Foreskin keratinocyte (primary cell): ENCODE measurements at places on chromosomes 5 and 9. TPM values are rescaled to one million over a fixed set of nuclear protein-coding genes. Genes with fewer than 3 reads are reported as not detected.

GRCh38 chr9:12817702-12818101, 42.9 kb downstream of the LURAP1L start:
- peak; percentile 77 for DNase-seq

DNA sequence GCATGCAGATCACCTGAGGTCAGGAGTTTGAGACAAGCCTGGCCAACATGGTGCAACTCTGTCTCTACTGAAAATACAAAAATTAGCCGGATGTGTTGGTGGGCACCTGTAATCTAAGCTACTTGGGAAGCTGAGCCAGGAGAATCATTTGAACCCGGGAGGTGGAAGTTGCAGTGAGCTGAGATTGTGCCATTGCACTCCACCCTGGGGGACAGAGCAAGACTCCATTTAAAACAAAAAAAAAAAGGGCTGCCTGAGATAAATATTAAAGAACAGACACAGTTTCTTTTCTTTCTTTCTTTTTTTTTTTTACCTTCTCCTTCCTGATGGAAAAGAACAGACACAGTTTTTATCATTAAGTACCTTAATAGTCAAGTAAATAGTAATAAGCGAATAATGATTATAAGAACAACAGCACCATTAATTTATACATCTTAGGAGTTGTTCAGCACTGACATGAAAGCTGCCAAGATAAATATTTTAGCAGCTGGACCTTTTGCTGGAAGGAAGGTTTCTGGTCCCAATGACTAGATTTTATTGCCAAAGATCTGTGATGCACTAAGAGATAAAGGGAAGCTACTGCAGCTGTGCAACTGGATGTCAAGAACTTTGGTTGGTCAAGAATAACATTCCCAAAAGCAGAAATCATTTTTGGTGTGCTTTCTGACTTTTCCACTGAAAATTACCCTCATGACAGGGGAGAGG, 7.0 kb downstream of the CENPP start:
- DNase-seq: no peak

DNA sequence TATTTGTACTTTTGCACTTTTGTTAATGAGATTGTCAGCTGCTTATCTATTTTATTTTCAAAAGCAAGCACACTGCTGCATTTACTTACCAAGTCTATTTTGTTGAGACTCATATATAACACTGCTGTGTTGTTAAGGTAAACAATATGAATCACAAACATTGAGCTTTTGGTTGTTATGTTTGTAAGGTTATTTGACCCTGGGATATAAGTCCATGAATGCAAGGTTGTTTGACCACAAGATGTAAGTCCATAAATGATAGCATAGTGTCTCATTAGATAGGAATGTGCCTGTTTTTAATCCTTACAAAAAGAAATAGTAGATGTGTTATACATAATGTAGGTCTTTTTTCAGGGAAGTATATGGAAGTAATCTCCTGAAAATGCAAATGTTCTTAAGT, 845.9 kb downstream of the CDH9 start:
- DNase-seq: peak; percentile 29

The ADAMTSL2 gene
- not detected in 2 replicates for polyA plus RNA-seq

- no peak for DNase-seq
These were observed 46.8 kb downstream of the APTX start for GRCh38 chr9:32954642-32955041.

The SOHLH1 gene
- polyA plus RNA-seq: not detected in 2 replicates

DNA sequence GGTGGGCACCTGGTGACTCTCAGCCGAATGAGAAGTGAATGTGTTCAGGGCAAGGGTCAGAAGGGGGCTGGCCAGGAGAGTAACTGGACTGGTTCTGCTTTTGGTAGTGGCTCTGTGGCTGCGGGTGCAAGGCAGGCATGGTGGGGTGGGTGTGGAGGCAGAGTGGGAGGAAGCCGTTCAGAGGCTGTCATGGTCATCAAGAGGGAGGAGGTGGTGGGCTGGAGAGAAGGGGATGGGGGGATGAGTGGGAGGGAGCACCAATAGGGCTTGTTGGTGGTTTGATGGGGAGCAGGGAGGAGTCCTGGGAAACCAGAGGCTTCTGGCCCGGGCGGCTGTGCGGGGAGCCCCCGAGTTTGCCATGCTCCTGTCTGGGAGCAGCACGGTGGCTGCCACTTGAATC, 13.3 kb downstream of the FAM163B start:
- no peak for DNase-seq

DNA sequence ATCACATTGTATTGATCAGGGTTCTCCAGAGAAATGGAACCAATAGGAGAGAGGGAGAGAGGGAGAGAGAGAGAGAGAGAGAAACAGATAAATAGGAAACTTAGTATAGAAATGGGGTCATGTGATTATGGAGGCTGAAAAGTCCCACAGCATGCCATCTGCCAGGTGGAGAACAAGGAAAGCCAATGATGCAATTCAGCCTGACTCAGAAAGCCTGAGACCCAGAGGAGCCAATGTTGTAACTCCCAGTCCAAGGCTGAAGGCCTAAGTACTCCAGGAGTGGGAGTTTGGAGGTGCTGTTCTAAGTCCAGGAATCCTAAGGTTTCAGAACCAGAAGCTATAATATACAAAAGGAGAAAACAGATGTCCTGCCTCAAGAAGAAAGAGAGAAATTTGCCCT, 48.4 kb upstream of the ISOC1 start:
- peak; percentile 20 for DNase-seq

The SPATA31E1 gene
- polyA plus RNA-seq: not detected in 2 replicates

The CD72 gene
- polyA plus RNA-seq: 0.19 TPM in 2 replicates

DNA sequence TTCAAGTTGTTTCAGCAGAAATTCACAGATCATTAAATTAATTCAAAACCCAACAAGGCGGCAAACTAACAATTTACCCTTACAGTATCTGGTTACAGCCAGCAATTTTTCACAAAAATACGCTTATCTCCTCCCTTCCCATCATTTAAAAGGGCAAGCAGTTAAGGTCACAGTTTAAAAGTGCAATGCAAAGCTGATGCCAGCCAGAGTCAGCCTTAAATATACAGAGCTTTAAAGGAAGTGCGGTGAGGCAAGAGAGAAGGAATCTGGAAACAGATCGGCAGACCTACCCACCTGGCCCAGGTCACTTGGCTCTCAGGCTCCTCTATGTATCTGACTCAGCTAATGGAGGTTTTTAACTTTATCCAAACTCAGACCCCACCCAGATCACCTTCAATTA, 31.0 kb downstream of the EPB41L4A start:
- DNase-seq: no peak

The DIRAS2 gene
- polyA plus RNA-seq: not detected in 2 replicates

DNA sequence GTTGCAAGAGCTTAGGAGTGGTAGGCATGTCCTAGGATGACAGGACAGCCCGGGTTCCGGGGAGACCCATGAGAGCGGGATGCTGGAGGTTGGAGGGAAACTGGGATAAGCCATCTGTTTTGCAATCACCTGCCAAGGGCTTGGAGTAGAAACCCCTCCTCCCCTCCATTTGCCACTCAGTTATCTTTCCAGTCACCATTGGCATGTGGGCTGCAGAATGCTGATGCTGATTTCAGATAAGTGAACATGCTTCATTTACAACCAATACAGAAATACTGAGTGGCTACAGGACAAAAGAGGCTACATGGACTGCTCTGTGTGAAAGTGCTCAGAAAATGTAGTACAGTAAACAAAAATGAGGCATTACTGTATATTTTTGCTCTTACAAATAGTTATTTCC, 93.4 kb upstream of the KIF2A start:
- DNase-seq: no peak

DNA sequence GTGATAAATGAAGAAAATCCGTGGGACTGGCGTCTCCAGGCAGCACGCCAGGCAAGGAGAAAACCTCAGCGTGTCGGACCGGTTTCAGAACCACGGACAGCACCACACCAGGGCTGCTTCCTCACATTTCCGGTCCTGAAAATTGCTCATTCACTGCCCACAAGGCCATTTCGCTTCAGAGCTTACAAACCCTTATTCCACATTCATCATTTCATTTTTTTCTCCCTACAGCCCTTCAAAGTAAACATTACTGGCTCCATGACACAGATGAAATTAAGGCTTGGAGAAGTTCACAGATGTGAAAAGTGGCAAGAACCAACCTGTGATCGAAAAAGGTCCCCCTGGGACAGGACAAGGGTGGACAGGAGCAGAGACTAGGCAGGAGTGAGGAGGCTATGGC, 1.5 kb upstream of the GPRIN1 start:
- DNase-seq: no peak

- DNase-seq: no peak
These were observed 188.5 kb upstream of the CCNG1 start for GRCh38 chr5:163248871-163249270.

The CDC25C gene
- polyA plus RNA-seq: 6.9 and 7.8 TPM in 2 replicates

DNA sequence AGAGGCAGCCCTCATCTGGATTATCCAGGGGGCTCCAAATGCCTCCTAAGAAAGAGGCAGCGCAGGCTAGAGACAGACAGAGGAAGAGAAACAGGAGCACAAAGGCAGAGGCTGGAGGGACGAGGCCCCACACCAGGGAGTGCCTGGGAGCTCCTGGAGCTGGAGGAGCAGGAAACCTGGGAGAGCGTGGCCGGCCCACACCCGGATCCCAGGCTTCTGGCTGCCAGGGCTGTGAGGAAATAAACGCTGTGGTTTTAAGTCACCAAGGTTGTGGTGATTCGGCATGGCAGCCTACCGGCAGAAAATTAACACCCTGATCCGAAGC, 165.5 kb downstream of the OLFM1 start:
- no peak for DNase-seq

DNA sequence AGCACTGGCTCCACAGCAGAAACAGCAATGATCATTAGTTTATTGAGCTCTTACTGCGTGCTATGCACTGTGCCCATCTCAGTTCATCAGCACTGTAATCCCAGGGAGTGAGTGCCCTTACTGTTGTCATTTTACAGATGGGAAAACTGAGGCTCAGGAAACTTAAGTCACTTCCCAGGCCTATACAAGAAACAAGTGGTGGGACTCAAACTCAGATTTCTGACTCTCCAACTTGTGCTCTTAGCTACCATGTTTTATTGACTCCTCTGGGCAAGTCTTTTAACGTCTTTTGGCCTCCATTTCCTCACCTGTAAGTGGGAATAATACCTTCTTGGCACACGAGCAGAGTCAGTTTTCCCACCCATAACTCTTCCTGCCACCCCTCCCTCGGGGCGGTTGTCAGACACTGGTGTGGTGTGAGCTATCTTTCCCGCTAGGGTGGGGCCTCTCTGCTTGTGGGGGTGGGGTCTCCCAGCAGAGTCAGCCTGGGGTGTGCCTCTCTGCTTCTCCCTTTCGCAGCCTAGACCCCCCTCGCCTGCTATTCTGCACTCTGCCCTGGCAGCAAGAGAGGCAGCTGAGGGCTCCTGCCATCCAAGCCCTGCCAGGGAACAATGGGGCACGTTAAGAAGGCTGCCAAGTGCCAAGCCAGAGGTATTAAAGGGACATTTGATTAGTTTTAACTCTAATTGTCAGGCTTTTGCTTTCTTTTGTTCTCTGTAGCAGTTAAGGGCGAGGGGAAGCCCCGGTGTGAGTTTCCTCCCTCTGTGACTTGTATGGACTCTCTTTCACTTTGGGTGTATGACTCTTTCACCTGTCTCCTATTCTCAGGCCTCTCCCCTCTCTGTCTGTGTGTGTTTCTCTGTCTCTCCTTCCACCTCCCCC, 12.1 kb downstream of the GALNT10 start:
- DNase-seq: no peak

DNA sequence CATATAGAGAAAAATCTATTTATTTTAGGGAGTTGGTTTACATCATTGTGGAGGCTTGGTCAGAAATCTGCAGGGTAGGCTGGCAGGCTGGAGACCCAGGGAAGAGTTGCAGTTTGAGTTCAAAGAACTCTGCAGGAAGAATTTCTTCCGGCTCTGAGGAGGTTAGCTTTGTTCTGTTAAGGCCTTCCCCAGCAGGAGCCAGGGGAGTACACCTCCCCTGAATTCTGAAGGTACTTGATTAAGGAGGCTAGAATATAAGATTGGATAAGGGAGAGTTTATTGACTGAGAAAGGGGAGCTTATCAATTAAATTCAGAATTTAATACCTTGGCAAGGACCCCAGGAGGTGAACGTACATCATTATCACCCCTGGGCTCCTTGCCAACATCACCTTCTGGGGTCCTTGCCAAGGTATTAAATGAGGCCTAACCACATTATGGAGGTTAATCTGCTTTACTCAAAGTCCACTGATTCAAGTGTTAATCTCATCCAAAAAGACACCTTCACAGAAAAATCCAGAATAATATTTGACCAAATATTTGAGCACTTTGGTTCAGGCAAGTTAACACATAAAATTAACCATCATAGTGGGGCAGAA, 351.7 kb downstream of the CWC27 start:
- no peak for DNase-seq

The SLC6A18 gene
- not detected in 2 replicates for polyA plus RNA-seq

The DNAJC25 gene
- polyA plus RNA-seq: 4.8 and 6.3 TPM in 2 replicates

DNA sequence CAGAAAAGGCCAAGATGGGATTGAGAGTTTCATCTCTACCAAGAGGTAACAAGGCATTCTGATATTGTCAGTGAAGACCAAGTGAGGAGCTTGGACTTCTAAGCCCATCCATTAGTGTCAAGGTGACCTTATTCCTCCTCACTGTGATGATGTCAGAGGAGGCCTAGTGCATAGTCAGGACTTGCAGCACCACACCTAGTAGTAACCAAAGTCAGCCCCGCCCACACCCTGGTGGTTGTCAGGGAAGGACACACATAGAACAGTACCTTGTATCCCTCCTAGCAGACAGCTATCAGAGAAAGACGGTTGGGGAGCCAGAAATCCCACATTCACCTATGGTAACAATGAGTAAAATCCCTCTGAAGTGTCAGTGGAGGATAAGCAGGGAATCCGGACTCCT, 111.7 kb downstream of the AP3B1 start:
- DNase-seq: peak; percentile 7

DNA sequence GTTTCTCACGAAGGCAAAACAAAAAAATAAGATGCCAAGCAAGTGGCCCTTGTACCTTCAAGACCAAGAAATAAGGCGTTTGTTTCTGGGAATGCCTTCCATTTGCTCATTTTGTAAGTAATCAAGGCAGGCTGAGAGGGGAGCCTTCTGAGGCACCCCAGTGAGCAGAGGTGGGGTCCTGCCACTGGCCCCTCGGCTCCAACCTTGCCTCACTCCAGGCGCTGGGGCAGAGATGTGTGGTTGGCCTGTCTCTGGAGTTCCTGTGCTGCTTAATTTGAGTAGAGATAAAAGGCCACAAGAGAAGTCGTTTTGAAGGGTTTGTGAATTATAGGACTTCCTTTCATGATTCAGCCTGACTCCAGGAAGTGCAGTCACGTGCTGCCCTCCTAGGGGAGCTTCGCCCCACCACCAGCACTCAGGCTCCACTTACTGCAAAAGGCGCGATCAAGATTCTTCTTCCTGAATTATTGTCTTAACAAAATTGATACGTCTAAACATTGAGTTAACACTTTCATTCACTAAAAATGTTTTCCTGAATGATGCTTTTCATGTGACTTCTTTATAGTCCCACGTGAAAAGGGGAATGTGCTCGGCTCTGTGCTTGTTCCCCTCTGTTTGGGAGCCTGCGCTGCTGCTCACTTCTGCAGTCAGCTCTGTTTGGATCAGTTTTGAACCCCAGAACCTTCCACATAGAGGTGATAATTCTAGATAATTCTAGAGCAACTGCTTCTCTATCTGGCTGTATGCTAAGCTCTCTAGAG, 13.7 kb downstream of the SYK start:
- DNase-seq: no peak

The SPINK13 gene
- polyA plus RNA-seq: not detected in 2 replicates

- peak; percentile 54 for DNase-seq
These were observed 6.8 kb upstream of the FEM1C start for GRCh38 chr5:115551415-115551814.
